SJSA1 (cell line): ENCODE measurements at places on chromosomes 7 and 10. TPM values are rescaled to one million over a fixed set of nuclear protein-coding genes. Genes with fewer than 3 reads are reported as not detected.

ST8SIA6 gene
- total RNA-seq: 0.39 TPM in 1 of 2 replicates, not detected in the other

GRCh38 chr10:91054325-91054724 lies 133.4 kb upstream of the ANKRD1 start:
- DNase-seq: peak; percentile 33

- no peak for DNase-seq
These were observed 4.1 kb upstream of the SYPL1 start for GRCh38 chr7:106116161-106116704.

DNA sequence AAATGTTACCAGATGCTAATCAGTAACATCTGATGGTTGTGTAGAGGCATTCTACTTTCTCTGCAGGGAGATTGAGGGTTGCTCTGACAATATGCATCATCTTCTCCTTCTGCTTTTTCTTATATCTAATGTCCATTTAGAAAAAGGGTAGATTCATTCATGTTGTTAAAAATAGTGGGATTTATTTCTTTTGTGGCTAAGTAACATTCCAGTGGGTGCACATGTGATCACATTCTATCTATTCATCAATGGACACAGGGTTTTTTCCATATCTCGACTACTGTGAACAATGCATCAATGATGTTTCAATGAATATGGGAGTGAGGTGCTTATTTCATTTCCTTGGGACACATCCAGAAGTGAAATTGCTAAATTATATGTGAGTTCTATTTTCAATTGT lies 103.9 kb downstream of the CRPPA start:
- DNase-seq: no peak
